ENCODE measurements at places on chromosomes 5 and 9.
A peak's percentile ranks its signal among the peaks of the same experiment; 100 is the strongest.

- no peak for DNase-seq
Observed at GRCh38 chr9:11142965-11143738, 530.4 kb upstream of the PTPRD start.

- DNase-seq: peak; percentile 42
Observed at GRCh38 chr5:157961896-157962590, 103.1 kb upstream of the CLINT1 start.

GRCh38 chr9:107208121-107208520 is 75.0 kb upstream of the RAD23B start:
- DNase-seq: peak; percentile 5

DNA sequence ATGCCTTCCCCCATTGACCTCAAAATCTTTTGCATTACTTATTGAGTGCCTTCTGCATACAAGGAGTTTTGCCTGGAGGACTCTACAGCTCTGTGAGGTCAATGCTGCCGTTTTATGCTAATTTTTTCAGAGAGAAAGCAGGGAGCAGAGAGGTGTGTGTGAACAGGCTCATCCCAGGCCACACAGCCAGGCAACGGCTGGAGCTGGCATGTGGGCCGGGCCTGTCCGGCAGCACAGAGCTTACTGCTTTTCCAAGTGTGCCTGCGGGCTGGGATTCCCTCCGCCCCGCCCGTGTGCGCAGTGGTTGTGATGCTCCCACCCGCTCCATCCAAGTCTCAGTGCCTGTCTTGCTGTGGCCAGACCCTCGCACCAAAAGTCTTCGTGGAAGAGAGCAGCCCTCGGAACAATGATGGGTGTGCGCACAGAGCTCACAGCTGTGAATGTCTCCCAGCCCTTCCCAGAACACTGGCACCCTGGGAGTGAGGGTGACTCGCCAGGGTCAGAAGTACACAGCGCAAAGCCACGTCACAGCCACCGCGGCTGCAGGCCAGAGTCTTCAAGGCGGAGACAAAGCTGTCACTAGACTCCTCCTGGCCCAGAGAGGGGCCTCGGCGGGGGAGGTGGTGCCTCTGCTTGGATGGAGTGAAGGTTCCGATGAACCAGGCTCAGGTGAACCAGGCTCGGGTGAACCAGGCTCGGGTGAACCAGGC is 82.8 kb downstream of the COL5A1 start:
- DNase-seq: no peak

- peak; percentile 12 for DNase-seq
Observed at GRCh38 chr9:37511016-37512010, 25.6 kb downstream of the POLR1E start.

DNA sequence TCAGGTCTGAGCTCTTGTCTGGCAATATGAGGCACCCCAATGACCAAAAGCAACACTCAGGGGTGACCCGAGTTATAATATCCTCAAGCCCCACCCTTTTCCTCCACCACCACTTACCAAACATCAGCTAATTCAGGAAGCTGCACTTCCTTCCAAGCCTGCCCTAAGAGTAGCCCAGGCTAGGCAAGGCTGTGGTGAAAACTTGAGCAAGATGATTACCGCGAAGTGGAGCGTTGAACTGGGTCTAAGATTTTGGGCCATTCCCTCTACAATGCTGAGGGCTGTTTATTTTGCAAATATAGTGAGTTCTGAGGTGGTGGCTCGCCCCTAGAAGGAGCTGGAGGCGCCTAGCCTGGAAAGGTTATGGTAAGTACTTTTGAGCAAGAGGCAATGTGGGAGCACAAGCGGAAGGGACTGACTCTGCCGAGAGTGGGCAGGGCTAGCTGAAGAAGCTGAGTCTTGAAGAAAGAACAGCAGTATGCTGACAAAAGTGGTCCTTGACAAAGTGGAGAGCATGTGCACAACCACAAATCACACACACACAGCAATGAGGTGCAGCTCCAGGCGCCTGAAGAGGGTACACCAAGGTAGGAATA is at the start of gene HK3:
HK3 (minus strand) TSS at position 51 of the 596 bp plus-strand sequence. CDS start 3,187 bp downstream, outside the sequence.
- DNase-seq: no peak

- no peak for DNase-seq
Observed at GRCh38 chr5:31861601-31862000, 222.7 kb downstream of the PDZD2 start.

DNA sequence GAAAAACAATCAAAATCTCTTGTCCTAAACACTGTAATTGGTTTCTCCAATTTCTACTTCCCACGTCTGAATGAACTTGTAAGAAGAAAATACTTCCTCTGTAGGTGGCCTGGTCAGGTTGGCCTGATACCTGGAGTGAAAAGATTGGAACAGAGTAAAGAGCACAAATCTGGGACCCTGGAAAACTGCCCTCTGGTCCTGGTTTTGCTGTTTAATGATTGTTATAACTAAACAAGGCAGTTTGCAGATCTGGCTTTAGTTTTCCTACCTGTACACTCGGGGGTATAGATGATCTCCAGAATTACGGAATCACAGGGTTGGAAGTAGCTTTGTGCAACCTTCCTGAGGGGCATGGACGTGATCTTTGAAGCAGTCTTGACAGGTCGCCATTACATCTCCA is 67.6 kb downstream of the ZSWIM6 start:
- DNase-seq: no peak

DNA sequence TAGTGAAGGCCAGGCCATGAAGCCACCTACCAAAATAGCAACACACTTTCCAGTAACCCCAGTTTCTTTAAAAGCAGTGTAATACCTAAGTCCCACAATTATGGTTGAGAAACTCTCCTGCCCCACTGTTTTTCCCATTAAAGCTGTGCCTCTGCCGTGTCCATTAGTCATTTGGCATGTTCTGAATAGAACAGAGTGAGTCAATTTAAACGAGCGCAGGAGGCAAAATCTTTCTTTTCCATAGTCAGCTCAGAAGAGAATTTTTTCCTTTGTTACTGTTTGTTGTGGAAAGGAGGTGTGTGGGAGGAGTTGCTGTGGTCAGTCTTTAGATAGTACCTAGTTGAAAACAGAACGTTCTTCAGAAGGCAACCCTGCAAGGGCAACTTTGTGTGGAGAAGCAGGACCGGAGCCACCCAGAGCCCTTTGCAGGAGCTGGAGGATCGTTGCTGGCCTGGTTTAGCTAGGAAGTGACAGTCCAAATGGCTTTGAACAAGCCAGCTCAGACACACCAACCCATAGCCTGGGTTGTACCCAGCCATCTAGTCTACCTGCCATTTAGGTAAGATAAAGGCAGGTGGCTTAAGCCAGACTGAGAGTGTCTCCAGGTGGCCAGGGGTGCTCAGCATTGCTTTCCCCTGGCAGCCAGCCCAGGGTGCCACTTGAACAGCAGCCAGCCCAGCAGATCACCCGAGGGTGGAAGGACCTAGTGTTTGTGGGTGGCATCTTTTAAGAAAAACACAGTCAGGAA is 30.4 kb downstream of the GADD45G start:
- peak; percentile 35 for DNase-seq

DNA sequence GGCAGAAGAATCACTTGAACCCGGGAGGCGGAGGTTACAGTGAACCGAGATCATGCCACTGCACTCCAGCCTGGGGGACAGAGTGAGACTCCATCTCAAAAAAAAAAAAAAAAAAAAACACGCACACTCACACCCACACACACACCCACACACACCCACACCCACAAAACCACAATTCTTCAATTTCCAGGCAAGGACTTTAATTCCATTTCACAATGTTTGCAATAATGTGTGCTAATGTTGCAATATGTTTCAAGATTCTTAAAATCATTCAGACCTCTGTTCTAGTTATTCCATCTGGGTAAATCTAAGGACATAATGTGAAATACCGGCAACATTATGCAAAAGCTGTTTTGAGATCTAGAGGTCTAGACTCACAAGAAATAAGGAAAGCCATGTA is 28.3 kb downstream of the CCDC69 start:
- peak; percentile 6 for DNase-seq

DNA sequence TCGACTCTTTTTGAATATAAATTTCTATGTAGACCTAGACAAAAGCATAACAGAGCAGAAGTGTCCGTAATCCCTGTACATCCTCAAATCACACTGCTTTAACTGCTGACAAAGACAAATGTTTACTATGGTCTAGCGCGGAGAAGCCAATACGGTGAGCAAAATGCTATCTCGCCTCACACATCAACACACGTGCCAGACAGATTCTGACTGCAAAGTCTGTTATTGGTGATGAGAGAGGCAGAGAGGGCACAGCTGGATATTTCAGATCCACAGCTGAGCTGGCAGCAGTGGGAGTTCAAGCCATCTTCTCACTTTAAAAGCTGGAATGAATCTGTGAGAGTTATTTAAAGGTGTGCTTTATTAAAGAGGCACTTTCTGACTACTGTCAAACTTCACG is 124.3 kb downstream of the ARL15 start:
- DNase-seq: peak; percentile 11

GRCh38 chr9:98248737-98249474 is 6.5 kb downstream of the TBC1D2 start:
- peak; percentile 62 for DNase-seq
